ENCODE measurements at places on chromosomes 1 and 21.

GRCh38 chr1:245807306-245807705 lies 652.5 kb downstream of the KIF26B start:
- no peak for DNase-seq

DNA sequence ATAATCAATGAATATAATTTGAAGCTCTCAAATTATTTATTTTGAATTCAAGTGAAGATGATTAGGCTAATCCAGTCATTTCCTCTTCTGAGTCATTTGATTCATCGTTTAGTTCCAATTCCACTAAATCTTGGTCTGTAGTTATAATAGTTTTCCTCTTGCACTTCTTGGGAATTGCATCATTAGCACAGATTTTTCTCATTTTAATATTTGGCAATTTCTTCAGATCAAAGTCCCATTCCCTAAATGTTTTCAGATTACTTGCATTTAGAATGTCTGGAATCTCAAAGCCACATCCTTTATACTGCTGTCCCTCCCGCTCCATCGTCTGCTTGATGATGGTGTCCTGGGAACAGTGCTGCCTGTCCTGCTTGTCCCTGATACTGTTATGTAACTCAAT lies 43.5 kb downstream of the MAST2 start:
- no peak for DNase-seq

- no peak for DNase-seq
Observed at GRCh38 chr1:116432655-116433265, 59.7 kb downstream of the ATP1A1 start.

- DNase-seq, result no peak
Observed at GRCh38 chr1:109790735-109791494, 27.2 kb upstream of the EPS8L3 start.

- DNase-seq, result no peak
Observed at GRCh38 chr1:229699613-229700267, 73.7 kb downstream of the URB2 start.

DNA sequence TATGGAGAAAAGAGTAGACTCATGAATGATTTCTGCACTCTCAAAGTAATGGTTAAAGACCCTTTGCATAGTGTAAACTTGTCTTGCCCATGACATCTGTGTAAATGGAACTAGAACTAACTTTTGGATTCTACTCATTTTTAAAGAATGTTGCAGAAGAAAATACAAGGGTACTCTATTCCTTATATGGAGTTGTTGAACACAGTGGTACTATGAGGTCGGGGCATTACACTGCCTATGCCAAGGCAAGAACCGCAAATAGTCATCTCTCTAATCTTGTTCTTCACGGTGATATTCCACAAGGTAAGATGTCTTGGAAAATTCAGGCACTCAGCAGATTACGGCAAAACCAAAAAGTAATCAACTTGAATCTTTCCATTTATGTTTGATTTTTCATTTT lies 19.8 kb downstream of the CCT8 start:
- no peak for DNase-seq

DNA sequence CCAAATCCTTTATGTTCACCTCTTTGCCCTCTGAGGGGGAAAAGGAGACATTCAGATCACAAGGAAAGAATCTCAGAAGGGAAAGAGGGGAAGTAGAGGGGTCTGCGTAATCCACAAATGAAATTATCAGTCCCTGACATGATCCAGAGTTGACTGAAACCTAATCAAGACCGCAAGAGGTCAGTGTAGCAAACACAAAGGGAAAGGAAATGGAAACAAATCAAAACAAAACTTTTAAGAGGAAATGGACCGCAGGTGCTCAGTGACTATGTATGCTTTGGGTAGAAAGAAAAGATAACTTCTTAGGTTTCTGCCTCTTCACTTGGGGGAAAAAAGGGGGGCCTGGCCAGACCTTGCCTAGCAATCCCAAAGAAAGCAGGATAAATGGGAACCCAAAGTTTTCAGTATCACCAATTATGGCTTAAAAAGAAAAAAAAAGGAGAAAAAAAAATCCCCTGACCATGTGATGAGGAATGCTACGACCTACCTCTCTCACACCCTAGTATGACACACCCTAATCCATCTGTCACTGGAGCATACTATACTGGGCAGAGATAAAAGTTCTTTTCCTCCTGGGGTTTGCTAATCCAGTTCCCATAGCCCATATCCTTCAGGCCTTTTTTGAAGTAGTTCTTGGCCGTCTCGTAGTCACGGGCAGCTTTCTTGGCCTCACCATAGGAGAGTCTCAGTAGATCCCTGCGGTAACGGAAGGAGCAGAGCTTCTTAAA lies 16.9 kb downstream of the CHRNB2 start:
- DNase-seq, result no peak

DNA sequence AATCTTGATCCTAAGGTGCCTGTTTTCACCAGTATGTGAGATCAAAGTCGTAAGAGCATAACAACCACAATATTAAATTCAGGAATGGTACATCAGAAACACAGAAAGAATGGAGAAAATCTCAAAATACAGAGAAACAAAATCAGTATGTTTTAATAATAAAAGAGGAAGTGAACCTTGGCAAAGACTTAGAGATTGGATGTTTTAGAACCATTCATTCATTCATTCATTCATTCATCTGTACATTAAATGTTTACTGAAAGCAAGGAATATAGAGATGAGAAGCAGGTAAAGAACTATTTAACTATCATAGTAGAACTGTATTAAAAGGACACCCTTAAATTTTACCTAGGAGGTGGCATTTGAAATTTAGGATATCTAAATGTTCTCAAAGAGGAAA lies 55.7 kb downstream of the EDEM3 start:
- no peak for DNase-seq

- no peak for DNase-seq
Observed at GRCh38 chr1:53655931-53656746, 82.8 kb downstream of the GLIS1 start.

GRCh38 chr1:119275145-119276134 lies 93.1 kb upstream of the HAO2 start:
- DNase-seq, result no peak

DNA sequence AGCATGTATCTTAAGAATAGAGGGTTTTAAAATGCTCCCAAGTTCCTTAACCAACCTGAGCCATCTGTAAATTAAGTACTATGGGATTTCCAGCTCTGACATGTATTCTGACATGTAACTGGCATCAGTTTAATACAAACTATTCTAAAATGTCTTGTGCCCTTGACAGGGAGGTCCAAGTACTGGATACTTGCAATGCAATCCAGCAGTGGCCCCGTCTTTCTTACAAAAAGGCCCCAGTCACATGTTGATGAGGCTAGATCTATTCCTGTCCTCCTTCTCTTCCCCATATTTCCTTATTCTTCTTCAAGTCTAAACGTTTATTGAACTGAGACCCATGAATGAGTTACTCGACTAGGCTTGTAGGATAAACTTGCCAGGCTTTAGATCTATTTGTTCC lies 46.4 kb downstream of the MRPL39 start:
- no peak for DNase-seq

DNA sequence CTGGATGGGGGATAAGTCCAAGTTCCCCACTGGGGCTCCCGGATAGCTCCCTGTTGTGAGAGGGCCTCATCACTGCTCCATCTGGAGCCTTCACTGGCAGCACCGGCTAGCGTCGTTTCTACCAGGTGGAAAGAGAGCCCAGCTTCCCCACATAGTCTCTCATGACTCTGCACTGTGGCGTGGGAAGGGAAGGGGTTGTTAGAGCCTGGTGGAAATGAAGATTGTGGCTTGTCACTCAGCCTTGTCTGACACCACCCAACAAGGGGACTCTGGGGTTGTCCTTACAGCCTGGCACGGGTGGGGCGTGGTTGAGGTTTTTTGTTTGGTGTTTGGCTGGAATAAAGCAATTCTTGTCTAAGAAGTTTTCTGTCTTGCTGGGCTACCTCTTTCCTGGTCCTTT lies 94.6 kb downstream of the ADARB1 start:
- no peak for DNase-seq

- DNase-seq, result no peak
Observed at GRCh38 chr1:27572019-27572678, 31.8 kb downstream of the AHDC1 start.

DNA sequence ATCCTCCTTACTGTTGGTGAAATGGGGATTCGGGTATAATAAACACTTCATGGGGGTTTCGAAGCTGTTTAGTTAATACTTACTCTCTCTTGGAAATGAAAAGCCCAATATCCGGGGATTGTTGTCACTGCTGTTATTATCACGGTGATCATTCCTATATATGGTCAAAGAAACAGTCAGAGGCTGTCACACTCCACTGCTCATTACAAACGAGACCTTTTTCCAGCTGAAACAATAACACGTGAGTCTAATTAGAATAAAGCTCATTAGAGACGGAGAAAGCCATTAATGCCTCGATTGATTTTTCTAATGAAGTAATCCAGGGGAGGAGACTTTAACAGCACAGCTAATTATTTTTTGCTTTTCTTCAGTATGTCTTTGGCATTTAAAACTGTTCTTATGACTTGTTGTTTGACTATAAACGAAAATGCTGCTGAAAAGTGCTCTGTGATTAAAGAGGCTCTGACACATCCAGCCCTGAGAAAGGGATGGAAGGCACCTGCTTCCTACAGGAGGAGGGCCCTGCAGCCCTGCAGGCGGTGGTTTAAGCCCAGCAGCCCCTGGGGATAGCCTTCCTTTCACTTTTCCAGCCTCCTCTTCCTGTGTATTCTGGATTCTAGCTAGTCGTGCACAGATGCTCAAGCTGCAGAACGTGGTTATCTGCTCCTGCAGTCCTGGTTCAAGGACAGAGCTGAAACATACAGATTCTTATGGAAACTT lies 143.6 kb downstream of the EDEM3 start:
- peak; percentile 33 for DNase-seq

- DNase-seq, result no peak
Observed at GRCh38 chr1:54053745-54054437, 483 bp downstream of the TCEANC2 start.

GRCh38 chr21:42465008-42465802 lies 30.8 kb downstream of the RSPH1 start:
- no peak for DNase-seq

GRCh38 chr1:173467426-173467825 lies 9.7 kb upstream of the PRDX6 start:
- no peak for DNase-seq

- DNase-seq, result peak; percentile 35
Observed at GRCh38 chr1:15834406-15835204, 12.9 kb upstream of the SPEN start.

- DNase-seq, result no peak
Observed at GRCh38 chr1:59333626-59334277, 36.9 kb downstream of the FGGY start.

DNA sequence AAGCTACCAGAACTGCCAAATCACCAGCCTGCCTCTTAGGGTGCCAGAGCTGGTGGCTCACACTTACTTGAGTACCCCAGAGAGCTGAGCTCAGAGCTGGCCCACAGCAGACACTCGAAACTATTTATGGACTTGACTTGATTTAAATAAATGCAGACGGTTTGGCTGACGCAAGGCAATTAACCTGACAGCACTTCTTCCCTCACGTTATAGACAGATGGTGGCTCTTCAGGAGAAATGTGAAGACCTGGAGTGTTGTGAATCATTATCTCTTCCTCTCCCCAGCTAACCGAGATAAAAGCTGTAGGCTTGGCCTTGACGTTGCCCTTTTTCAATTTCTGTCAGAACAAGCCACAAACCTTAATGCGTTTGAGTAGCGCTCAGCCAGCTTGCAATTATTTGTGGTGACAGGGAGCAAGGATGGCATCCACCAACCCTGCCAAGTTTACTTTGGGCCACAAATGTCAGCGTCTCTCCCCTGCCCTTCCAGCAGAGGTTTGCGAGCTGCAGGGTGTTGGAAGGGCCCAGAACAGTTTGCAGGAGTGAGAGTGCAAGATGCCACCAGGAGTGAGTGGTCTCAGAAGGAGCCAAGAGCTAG lies 34.0 kb upstream of the BCAR3 start:
- DNase-seq, result no peak

DNA sequence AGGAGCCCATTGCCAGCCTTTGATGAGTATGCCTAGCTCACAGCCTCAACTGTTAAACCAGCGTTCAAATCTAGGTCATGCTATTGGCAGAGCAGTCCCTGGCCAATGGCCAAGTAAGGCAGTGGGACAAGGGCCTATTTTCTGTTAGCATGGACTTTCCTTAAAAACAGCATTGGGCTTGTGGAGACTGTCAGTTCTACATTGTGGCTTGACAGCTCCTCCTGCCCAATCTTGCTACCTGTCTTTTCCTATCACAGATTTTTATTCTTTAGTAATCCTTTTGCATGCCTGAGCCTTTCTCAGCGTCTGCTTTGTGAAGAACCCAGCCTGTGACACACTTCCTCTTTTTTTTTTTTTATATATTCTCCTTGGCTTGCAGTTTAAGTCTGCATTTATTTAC lies 56.4 kb downstream of the DIP2A start:
- no peak for DNase-seq

DNA sequence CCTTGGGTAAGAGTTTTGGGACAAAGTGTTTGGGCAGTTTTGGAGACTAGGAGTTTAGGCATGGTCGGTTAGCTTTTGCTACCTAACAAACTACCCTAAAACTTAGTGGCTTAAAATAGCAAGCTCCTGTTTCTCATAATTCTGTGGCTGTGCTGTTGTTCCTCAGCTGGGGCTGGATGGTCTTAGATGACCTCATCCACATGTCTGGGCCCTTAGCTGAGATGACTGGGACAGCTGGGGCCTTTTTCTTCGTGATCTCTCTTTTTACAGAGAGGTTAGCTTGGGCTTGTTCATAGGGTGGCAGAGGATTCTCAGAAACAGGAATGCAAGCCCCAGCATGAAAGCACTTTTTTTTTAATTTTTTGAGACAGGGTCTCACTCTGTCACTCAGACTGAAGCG lies 6.6 kb downstream of the ATP1A4 start:
- DNase-seq, result no peak

DNA sequence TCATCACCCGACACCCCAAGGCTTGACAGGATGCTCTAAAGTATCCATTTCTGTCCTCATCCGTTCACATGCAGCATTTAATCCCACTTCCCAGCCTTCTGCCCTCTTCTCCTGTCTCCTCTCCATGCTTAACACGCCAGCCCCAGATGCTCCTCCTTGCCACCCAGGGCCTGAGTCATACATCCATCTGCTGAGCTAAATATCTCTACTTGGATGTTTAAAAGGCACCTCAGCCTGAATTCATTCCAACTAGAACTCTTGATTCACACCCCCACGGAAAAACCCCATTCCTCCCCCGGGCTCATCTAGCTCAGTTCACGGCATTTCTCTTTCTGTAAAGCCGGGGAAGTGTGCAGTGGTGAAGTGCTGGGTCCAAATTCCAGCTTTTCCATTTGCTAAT lies 27.7 kb downstream of the TEX35 start:
- DNase-seq, result no peak
